SK-N-SH (cell line): ENCODE measurements at places on chromosomes 7 and 10.

- no peak for DNase-seq
Observed at GRCh38 chr7:123627851-123628250, 26.2 kb downstream of the ASB15 start.

- no peak for DNase-seq
Observed at GRCh38 chr7:151440799-151441445, 981 bp upstream of the CRYGN start.

GRCh38 chr10:52903397-52903938 is 130.9 kb upstream of the MBL2 start:
- DNase-seq = no peak

- DNase-seq = no peak
Observed at GRCh38 chr10:133026726-133027395, 60.9 kb upstream of the ADGRA1 start.

- DNase-seq = no peak
Observed at GRCh38 chr10:76037531-76038155, 606.2 kb downstream of the LRMDA start.
